Forelimb muscle (tissue), 1 donor: ENCODE measurements at places on chromosomes 7 and 10.

DNA sequence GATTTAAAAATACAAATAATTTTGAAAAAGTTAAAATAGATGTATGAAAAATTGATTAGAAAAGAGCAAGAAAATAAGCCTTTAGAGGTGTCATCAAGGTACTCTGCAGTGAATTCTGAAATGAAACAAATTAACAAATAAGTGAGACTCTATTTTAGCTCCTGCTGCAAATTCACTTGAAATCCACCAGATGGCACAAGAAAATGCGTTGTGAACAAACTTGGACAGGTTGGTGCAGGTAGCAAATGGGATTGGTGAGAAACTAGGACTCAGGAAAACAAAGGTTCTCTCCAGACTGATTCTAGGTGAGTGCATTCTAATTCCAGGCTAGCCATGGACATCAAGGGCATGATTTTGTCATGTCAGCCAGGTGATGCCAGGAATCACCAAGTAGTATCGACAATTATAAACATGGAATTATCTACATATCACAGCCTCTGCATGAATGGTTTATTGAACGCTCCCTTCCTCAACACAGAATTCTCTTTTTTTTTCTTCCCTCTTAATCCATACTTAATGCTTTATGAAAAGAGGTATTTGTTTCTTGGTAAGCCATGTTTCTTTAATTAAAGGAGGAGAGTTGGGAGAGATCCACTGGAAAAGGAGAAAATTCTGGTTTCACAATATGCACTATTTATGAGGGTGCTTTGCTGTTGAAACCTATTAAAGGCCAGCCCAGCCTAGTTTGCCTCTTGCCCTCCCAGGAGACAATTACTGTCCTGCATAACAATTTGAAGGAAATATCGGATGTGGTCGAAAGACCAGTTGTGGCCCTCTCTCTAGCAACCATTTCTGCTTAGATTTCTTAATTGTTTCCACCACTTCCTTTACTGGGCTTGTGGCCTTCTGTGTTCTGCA is 118.1 kb downstream of the ZNF365 start:
- DNase-seq, result no peak

GRCh38 chr10:116554628-116555027 is 8.9 kb downstream of the PNLIP start:
- no peak for DNase-seq

DNA sequence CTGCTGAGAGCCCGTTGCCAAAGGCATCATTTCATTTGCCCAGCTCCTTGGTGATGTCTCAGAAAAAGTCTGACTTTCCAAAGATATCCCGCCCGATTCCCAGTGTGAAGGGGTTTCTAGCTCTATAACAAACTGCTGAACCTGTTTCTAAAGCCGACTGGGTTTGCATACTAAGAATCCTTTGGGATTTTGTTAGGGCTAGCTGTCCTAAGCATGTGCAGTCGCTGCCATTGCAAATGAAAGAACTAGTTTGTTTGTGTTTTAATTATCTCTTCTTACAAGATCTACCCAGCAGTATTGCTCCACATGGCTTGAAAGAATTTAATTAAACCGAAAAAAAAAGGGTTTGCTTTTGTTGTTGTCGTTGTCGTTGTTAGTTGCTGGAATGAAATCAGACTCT is 476.6 kb downstream of the GATA3 start:
- DNase-seq, result no peak

GRCh38 chr7:92717993-92718716 is 118.2 kb downstream of the CDK6 start:
- DNase-seq, result no peak

GRCh38 chr7:137026176-137026500 is 157.7 kb downstream of the CHRM2 start:
- no peak for DNase-seq

GRCh38 chr7:30814700-30815387 is 43.6 kb downstream of the MINDY4 start:
- no peak for DNase-seq

GRCh38 chr7:75559976-75560365 is 67.9 kb downstream of the SPDYE5 start:
- DNase-seq, result no peak

DNA sequence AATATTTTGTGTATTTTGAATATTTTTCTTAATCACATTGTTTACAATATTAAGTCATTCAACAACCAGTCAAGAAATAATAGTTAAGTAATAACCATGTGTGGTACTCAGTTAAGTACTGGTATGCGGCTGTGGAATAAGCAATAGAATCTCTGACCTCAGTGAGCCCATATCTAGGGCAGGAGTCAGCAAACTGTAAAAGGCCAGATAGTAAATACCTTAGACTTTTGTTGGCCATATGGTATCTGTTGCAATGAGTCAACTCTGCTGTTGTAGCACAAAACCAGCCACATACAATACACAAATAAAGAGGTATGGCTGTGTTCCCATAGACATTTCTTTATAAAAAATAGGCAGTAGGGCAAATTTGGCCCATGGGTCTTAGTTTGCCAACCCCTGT is 311.6 kb upstream of the SEMA3A start:
- no peak for DNase-seq

GRCh38 chr10:120172356-120172755 is 279.8 kb downstream of the SEC23IP start:
- no peak for DNase-seq

- DNase-seq, result no peak
Observed at GRCh38 chr7:36165059-36165458, 12.0 kb downstream of the EEPD1 start.

DNA sequence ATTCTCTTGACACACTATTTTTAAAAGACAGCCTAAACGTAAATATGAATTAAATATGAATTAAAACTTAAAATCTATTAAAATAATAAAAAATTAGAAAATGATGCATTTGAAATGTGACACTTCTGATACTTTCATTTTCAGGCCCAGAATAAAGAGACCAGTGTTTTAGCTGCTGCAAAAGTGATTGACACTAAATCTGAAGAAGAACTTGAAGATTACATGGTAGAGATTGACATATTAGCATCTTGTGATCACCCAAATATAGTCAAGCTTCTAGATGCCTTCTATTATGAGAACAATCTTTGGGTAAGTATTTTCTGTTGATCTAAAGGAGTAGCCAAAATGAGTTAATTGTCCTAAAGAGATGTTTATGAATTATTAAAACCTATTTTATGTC is 23.6 kb downstream of the SLK start:
- no peak for DNase-seq

- DNase-seq, result no peak
Observed at GRCh38 chr10:131490991-131491594, 179.6 kb upstream of the TCERG1L start.

DNA sequence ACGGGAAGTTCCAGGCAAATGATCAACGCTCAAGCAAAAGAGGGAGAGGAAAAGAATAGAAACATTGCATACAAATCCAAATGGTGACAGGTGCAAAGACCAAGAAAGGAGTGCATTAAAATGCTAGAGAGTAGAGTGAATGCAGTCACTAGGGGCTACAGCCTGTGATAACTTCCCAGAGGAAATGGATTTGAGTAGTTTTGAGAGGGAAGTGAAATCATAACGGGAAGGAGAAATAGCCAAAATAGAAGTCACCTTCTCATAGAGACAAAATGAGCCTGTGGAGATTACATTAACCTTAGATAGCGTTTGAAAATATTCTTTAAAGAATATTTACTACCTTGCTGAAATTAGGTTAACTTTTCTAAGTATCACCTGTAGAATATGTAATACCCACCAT is 26.5 kb downstream of the NUP42 start:
- DNase-seq, result no peak

DNA sequence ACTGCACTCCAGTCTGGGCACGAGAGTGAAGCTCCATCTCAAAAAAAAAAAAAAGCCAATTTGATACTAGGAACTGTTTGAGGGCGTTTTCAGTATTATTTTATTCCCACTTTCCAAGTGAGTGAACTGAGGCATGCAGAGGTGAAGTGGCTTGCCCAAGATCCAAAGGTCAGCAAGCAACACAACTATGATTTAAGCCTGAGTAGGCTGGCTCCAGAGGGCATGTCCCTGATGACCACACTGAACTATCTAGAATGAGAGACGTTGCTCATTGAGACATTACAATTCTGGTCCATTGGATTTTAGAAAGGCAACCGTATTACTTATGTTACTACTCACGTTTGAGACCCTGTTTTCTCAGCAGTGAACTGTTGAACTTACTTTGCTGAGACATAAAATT is 20.8 kb downstream of the KCNMA1 start:
- DNase-seq, result no peak

GRCh38 chr10:125772864-125773180 is 2.8 kb downstream of the MMP21 start:
- DNase-seq, result no peak

- no peak for DNase-seq
Observed at GRCh38 chr7:36029853-36030515, 123.1 kb upstream of the EEPD1 start.

- no peak for DNase-seq
Observed at GRCh38 chr10:84190621-84191020, 3.7 kb upstream of the CDHR1 start.

DNA sequence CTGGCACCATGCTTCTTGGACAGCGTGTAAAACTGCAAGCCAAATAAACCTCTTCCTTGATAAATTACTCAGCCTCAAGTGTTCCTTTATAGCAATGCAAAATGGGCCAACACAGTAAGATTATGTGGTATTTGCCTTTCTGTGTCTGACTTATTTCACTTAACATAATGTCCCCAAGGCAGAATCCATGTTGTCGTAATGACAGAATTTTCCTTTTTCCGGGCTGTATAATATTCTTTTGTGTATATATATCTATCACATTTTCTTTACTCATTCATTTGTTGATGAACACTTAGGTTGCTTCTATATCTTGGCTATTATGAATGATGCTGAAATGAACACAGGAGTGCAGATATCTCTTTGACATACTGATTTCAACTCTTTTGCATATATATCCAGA is 209.1 kb upstream of the PTER start:
- no peak for DNase-seq

- DNase-seq, result no peak
Observed at GRCh38 chr7:27424231-27424630, 181.6 kb downstream of the EVX1 start.

DNA sequence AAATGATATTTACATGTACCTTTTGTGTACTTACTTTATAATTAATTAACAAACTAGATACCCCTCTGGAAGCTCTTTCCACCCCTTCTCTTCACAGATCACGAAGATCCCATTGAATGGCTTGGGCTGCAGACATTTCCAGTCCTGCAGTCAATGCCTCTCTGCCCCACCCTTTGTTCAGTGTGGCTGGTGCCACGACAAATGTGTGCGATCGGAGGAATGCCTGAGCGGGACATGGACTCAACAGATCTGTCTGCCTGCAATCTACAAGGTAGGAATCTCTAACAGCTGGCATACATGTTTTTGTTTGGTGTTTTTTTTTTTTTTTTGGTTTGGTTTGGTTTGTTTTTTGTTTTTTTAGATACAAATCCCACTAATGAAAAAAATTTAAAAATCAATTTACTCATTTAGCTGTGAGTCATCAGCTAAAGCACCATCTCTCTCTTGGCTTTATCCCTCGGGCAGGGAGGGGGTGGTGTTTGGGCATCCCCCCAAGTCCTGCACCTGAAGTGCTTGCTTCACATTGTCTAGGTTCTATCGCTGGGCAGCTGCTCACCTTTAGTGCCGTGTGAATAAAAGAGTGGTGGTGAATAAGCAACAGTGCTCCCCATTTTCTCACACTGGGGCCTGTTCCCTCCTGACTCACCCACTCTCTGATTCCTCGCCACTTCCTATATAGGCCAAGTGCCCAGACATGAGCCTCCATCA is 68.9 kb downstream of the MET start:
- DNase-seq, result no peak

DNA sequence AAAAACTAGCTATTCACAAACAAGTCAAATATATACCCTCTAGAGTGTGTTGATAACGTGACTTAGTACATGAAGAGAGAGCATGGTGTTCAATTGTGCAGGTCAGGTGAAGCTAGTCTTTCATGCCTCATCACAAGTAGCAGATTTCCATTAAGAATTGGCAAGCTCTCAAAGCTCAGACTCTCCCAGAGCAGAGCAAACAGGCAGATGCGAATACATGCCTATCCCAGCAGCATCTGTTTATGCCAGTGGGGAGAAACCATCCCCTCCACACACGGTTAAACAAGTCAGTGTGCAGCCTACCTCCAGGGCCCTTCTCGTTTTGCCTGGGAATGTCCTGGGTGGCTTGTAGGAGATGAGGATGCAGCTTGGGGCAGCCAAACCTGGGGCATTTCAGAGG is 532.5 kb upstream of the C7orf33 start:
- no peak for DNase-seq

GRCh38 chr7:23685731-23686130 is 5.7 kb downstream of the FAM221A start:
- no peak for DNase-seq

GRCh38 chr10:61957806-61958205 is 56.3 kb downstream of the ARID5B start:
- no peak for DNase-seq
